ENCODE measurements at places on chromosomes 12 and 14.
A peak's percentile ranks its signal among the peaks of the same experiment; 100 is the strongest.

DNA sequence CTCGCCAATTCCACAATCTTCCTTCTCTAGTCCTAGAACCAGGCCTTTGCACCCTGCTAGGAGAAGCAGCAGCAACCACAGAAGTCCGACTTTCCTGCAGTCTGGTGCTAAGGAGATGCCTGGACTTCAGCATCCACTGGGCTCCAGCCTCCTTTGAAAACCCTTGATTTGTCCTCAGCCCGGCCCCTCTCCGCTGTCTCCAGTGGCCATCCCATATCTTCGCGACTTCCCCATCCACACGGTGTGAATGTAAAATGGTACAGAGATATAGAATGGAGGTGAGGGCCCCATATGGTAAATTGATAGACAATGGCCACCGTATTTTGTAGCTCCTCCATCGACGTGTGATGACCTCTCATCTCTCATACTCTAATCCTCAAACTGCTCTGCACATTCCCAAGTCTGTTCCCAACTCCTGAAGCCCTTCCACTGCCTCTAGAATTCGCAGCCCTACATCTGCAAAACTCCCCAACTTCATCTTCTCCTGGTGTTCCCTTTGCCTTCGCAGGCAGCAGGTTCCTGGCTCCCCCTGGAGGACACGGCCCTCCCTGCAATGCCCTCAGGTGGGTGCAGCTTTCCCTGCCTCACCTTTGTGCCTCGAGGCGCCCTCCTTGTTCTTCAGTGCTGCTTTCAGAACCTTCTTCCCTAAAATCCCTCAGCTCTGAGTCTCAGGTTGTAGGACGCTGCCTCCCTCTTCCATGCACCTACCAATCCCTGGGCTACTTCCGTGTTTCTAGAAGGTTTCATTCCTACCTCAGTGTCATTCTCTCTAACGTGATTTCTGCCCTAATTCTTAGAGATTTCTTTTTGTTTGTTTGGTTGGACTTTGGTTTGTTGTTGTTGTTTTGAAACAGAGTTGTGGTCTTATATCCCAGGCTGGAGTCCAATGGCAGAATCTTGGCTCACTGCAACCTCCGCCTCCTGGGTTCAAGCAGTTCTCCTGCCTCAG, 36.7 kb downstream of the TMBIM6 start:
- peak; percentile 69 for DNase-seq

DNA sequence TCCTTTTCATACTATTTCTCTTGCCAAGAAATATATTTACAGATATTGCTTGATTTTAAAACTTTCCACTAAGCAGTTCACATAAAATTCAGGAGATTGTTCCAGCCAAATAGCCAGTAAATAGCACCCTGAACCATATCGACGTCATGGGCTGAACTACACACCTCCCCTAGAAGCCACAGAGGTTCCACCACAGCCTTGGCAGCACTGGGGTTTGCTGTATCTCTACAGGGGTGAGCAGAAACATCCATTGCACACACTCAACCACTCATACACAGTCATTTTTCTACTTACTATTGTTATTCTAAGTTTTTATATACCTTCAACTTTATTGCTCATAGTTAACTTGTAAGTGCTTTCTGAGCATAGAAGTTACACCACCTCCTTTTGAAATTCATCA, 8.1 kb upstream of the EIF2S3B start:
- DNase-seq, result no peak

- DNase-seq, result no peak
These were observed 87.1 kb downstream of the FZD10 start for GRCh38 chr12:130249376-130249775.

DNA sequence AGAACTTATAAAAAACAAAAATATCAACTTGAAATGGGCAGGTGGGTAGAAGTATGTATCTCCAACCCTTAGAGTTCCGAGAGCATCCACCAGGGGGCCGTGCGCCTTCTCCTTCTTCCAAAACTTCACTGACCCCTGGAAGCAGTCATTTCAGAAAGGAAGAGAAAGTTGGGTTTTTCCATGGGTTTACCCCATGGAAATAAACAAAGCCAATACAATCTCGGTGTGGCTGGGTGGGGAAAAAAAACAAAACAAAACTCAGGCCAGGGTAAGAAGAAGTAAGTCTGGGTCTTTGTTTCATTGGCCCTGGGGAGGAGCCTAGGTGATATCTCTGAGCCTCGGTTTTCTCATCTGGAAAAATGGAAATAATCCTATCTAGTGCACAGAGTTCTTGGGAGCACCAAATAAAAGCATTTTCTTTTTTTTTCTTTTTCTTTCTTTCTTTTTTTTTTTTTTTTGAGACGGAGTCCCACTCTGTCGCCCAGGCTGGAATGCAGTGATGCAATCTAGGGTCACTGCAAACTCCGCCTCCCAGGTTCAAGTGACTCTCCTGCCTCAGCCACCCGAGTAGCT, 33.6 kb upstream of the HNF1A start:
- DNase-seq, result peak; percentile 56
